HT1080 (cell line): ENCODE measurements at places on chromosomes 13 and 19. TPM values are rescaled to one million over a fixed set of nuclear protein-coding genes. Genes with fewer than 3 reads are reported as not detected.

GRCh38 chr19:4965061-4965460, 3.9 kb upstream of the KDM4B start:
- no peak for DNase-seq

- no peak for DNase-seq
Observed at GRCh38 chr13:36787181-36787580, 31.8 kb upstream of the RFXAP start.

GRCh38 chr13:108267347-108267746, 2.2 kb upstream of the TNFSF13B start:
- no peak for DNase-seq

DNA sequence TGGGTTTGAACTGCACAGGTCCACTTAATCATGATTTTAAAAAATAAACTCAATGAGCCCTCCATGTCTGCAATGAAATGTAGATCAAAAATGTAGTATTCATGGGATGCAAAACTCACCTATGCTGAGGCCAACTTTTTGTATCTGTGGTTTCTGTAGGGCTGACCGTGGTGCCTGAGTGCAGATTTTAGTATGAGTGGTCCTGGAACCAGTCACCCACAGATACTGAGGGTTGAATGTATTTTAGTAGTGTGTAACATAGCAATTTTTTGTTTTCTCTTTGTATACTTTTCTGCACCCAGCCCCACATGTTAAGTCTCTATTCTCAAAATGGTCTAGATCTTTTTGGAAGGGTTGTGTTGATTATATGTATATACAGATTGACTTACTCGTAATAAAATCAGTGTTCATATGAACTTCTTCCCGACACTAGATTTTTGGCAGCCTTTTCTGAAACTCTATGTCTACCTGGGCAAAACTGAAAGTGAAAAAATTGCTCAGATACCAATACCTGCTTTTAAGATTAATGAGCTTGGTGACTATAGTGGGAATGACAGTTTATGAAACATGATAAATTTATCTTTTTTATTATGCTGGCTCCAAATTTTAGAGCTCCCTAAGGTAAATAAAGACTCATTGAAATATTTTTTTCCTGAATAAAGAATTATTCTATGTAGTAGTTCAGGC, 51.6 kb downstream of the DNAJC15 start:
- DNase-seq, result no peak

GRCh38 chr13:79212064-79212619, 193.9 kb downstream of the RBM26 start:
- DNase-seq, result no peak

The C1QTNF9 gene
- 0.51 and 0.57 TPM in 2 replicates for total RNA-seq
